Neural crest cell (in vitro differentiated cells): ENCODE measurements at places on chromosomes 5 and 9. TPM values are rescaled to one million over a fixed set of nuclear protein-coding genes. Genes with fewer than 3 reads are reported as not detected.

The EQTN gene
- total RNA-seq: 0.39 and 0.40 TPM in 2 replicates

The BRINP1 gene
- total RNA-seq: 0.86 and 0.96 TPM in 2 replicates

The CCDC112 gene
- total RNA-seq: 11.0 and 11.7 TPM in 2 replicates

The HK3 gene
- total RNA-seq: not detected in 2 replicates

The C1QTNF2 gene
- total RNA-seq: 0.42 and 0.43 TPM in 2 replicates

The DMRT3 gene
- total RNA-seq: not detected in 2 replicates

The FOXD4L4 gene
- 0.16 and 0.26 TPM in 2 replicates for total RNA-seq

The DNAI1 gene
- total RNA-seq: 1.5 and 1.9 TPM in 2 replicates

The PTPA gene
- 136 and 144 TPM in 2 replicates for total RNA-seq

The OR1Q1 gene
- not detected in 2 replicates for total RNA-seq
